ENCODE measurements at places on chromosomes 16 and 17.

DNA sequence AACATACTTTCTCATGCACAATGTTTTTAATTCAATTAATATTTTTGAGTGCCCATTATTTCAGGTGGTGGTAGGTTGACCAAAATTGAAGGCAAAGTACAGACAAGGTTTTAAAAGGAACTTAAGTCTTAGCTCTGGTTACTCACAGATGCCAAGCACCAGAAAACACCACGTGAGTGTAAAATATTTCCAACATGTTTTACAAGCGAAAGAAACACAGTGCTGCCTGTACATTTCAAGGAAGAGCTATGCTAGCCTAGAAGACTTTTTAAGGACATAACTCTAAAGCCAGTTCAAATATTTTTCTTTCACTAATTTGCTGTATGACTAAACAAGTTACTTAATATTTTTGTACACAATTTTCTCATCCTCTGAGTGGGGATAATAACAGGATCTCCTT, 736.4 kb upstream of the GOT2 start:
- DNase-seq, result no peak

GRCh38 chr17:81456091-81456490, 56.5 kb downstream of the ACTG1 start:
- no peak for DNase-seq

GRCh38 chr17:36627101-36627500, 25.7 kb downstream of the MRM1 start:
- no peak for DNase-seq

DNA sequence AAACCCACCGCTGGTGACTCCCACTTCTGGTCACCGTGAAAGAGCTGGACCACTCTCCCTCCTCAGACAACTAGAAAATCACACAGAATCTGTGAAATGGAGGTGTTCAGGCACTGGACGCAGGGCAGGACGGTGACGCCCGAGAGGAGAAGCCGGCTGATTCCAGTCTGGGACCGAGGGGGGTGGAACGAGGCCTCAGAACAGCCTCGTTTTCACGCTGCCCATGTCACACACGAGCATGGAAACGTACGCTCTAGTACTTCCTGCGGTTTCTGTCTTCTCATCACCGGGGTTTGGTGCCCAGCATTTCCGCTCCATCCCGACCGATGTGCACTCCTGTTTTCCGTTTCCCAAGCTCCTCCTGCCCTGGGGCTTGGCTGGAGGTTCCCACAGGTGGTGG, 101.8 kb upstream of the METRNL start:
- DNase-seq, result no peak

DNA sequence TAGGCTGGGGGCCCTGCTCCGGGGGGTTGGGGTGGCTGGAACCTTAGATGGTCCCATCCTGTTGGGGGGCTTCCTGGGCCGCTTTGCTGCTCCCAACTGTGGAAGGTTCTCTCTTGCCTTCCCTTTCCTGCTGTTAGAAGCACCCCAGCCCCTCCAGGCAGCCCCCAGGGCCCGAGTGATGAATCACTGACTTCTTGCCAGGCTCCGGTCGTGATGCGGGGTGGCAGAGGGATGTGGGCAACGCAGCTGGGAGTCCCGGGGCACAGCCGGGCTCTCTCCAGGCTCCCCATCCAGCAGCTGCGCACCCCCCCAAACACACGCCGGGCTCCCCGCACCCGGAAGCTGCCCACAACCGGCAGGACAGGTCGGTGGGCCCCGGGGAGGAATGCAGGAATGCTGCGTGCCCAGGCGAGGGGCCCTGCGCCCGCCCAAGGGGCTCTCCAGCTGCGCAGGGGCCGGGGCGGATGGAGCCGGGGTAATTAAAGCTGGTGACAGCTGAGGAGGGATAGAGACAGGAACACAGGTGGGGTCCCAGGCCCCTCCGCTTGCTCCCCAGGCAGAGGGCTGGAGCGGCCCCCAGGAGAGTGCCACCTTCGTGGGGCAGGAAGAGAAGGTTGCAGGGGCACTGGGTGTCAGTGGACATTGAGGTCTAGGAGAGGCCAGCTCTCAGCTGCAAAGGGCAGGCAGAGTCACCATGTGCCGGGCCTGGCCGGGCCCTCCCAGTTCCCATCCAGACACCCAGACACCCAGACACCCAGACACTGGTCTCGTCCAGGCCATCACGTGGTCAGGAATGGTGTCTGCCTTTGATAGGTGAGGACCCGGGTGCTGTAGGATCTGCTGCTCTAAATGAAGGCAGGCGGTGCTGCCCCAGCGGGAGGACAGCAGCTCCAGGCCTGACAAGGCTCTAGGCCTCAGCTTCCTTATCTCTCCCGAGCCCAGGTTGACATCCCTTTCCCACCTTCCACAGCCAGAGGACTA, 15.0 kb upstream of the SLC38A10 start:
- no peak for DNase-seq

- no peak for DNase-seq
Observed at GRCh38 chr17:57090560-57091185, 5.6 kb downstream of the AKAP1 start.

GRCh38 chr16:22284637-22285036, 12.6 kb upstream of the POLR3E start:
- DNase-seq, result no peak

DNA sequence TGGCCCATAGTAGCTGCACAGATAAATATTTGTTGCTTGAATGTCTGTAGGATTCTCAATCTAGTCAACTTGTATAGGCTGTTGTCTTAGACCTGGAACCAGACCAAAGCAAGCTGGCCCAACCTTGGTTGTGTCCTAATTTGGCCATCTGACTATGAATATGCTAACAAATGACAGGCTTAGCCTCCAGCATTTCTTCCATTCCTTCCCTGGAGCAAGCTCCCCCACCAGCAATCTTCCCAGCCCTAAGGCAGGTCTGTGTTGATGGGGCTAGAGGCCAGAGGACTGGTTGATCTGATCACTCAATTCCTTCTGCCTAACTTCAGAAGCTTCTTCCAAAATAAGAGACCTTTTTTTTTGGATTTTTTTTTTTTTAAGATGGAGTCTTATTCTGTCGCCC, 9.4 kb upstream of the PHOSPHO1 start:
- no peak for DNase-seq

DNA sequence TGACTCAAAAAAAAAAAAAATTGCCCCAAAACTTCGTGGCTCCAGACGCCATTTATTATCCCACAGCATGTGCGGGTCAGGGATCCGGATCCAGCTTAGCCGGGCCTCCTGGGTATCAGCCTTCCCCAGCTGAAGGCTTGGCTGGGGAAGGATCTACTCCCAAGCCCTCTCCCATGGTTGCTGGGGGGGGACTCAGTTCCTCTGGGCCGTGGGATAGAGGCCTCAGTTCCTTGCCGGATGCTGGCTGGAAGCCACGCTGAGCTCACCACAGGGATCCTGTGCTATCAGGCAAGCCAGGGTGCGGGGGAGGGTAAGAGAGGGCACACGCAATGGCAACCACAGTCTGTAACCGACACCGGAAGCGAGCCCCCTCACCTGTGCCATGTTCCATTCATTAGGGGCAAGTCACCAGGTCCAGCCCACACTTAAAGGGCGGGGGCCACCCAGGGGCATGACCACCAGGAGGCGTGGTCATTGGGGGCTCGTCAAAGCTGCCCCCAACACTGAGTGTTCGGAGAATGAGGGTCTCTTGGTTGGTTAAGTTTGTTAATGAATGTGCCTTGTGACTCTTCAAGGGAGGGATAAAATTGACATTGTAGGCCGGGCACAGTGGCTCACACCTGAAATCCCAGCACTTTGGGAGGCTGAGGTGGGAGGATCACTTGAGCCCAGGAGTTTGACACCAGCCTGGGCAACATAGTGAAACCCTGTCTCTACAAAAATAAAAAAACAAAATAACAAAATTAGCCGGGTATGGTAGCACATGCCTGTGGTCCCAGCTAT, 210.0 kb upstream of the GSE1 start:
- no peak for DNase-seq

GRCh38 chr17:32485261-32486110, 1.3 kb upstream of the CDK5R1 start:
- DNase-seq, result no peak

DNA sequence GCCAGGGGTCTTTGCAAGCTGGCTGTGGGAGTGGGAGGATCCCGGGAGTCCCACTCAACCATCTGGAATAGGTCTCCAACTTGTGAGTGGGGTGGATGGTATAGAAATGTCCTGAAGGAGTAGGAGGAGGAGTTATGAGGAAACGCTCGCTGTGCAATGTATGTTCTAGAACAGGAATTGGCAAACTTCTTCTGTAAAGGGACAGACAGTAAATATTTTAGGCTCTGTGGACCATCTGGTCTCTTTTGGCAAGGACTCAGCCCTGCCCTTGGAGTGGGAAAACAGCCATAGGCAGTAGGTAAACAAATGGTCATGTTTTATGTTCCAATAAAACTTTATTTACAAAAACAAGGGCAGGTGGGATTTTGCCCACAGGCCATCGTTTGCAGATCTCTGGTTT, 149.2 kb downstream of the NPIPB5 start:
- no peak for DNase-seq

GRCh38 chr17:37824534-37825485, 80.0 kb upstream of the HNF1B start:
- DNase-seq, result peak; percentile 98

DNA sequence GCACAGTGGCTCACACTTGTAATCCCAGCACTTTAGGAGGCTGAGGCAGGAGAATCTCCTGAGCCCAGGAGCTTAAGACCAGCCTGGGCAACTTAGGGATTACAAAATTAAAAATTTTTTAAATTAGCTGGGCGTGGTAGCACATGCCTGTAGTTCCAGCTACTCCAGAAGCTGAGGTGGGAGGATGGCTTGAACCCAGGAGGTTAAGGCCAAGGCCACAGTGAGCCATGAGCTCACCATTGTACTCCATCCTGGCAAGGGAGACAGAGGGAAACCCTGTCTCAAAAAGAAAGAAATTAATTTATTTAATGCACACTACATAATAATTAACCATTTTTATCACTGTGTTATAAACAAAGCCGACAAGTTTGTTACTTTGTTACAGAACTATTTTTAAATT, 131.1 kb upstream of the TMEM97 start:
- DNase-seq, result no peak

DNA sequence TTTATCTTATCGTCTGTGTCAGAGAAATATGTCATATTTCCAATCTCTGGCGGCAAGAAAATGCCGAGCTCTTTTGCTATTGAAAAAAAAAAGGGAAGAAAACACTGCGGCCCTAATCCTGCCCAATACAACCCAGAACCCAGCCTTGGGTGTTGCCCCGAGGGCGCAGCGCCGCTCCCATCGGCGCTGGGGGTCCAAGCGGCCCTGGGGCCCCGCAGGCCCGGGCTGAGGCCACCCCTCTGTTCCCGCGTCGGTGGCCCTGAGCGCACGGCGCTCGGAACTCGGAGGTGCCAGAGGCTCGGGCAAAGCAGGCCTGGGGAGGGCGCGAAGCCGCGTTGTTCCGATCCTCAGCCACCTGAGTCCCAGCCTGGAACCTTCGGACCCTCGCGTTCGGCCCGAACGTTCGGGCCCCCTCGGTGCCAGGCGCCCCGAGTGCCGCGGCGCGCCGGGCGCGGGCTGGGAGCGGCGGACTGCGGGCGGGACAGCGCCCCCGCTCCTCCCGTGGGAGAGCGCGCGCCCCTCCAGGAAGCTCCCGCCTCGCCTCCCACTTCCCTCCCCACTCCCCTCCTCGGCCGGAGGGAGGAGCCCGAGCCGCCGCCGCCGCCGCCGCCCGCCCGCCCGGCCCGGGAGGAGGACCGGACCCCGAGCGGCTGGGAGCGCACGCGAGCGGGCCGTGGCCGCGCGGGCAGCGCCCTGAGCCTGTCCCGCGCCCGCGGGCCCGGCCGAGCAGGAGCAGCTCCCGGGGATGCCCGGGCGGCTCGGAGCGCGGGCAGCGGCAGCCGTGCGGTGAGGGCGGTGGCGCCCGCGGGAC, at the start of gene CPNE2:
CPNE2 (plus strand) TSS at position 609 of the 811 bp plus-strand sequence. CDS start 18,160 bp downstream, outside the sequence.
- peak; percentile 78 for DNase-seq

DNA sequence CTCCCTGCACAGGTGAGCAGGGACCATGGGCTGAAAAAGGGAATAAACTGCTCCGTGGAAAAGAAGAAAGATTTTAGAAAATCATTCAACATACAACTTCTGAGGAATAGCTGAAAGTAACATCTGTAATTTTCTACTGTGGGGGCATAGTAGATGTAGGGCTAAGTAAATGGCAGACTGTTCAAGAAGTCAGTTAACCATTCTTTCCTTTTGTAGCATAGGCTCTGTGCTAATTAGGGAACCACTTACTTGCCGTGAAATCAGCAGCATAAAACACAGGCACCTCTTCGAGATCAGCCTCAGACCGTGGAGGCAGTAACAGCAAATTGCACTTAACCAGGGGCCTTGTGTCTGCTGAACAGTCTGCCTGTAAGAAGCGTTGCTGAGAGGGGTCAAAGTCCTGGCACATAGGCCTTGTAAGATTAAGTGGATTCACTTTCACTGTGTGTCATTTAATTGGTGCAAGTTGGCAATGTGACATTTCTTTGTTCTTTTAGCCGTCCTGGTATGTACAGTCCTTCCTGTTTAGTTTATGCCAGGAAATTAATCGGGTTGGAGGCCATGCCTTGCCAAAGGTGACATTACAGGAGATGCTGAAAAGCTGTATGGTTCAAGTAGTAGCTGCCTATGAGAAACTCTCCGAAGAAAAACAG, 10.4 kb downstream of the COG1 start:
- DNase-seq, result no peak

DNA sequence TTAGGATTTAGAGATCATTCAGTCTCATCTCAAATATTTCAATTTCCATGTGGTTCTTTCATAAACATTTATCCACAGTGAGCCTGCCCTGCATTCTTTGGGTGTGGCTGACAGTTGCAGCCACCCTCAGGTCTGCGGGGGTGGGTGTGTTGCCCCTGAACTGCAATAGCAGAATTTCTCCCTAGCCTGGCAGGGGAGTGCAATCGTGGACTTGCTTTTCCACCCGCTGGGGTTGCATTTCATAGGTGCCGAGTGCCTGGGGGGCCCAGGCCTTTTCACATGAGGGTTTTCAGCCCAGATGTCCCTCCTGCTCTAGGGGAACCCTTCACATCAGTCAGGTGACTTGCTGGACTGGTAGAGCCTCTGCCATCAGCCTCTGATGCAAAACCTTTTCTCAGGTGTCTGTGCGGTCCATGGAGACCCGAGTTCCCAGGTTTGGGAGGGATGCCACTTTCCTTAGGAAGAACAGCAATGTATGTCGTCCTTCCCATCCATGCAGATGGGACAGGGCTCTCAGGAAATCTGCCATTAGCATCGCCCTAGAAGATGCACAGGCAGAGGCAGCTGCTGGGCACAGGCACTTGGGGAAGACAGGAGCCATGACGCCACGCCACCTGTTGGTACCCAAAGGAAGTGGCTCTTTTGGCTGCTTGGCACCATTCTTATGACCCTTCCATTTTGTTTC, 2.4 kb upstream of the USP36 start:
- DNase-seq, result peak; percentile 60

DNA sequence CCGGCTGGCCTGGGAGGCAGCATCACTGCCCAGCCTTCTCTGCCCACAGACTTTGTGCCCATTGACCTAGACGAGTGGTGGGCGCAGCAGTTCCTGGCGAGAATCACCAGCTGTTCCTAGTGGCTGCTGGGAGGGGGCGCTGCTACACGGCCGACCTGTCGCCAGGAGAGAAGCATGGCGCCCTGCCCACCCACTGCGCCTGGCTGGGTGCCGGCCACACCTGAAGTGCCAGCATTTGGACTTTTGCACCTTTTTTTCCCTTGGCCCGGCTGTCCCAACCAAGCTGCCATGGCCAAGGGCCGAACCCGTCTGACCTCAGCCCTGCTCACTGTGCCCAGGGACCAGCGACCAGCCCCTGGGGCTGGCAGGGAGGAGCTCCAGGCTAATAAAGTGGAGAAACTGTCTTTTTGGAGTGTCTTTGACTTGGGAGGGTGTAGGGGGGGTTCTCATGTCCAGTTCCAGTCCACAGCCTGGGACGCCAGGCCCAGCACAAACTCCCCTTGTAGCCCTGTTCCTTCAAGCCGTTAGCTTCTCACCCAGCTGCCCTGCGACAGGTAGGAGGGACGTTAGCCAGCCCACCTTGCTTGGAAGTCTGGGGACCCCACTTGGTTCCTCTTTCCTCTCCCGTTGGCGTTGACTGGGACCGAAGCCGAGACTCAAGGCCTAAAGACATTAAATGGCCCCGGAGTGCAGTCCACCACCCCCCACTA, 939 bp upstream of the WDR90 start:
- DNase-seq, result peak; percentile 29

All from ACHN (cell line).